ENCODE measurements at places on chromosomes 4 and X.

DNA sequence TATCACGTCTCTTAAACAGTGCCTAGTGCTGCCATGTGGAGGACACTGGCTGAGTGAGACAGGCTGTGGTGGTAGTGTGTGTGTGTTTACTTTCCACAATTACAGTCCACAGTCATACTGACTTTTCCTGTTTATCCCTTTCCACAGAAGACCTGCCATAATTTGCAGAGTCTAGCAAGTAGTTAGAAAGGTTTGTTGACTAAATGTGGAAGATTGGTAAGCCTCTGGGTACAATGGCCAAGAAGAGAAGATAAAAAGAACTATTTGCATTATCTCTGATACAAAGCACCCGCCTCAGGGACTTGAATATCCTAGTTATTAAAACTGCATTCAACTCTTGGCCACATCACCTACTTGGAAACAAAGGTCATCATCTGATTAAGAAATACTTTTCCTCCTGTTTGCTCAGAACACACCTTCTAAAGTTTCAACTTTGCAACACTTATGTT is 89.1 kb downstream of the FAM13A start:
- no peak for DNase-seq

DNA sequence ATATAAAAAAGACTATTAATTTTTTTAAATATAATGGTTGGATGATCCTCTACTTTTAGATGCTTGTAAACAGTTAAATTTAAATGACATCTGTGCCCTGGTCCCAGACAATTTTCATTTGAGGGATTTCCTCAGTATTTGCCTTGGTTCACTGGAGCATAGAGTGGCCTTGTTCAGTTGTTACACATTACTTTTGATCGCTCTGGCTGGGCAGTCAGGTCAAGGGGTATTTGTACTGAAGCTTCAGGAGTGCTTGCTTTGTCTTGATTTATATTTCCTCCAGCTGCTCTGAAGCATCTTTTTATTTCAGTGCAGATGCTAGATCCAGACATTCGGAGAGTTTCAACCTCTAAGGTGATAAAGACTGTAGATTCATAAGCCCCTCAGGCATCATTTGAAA is 50.0 kb downstream of the COMMD8 start:
- no peak for DNase-seq

DNA sequence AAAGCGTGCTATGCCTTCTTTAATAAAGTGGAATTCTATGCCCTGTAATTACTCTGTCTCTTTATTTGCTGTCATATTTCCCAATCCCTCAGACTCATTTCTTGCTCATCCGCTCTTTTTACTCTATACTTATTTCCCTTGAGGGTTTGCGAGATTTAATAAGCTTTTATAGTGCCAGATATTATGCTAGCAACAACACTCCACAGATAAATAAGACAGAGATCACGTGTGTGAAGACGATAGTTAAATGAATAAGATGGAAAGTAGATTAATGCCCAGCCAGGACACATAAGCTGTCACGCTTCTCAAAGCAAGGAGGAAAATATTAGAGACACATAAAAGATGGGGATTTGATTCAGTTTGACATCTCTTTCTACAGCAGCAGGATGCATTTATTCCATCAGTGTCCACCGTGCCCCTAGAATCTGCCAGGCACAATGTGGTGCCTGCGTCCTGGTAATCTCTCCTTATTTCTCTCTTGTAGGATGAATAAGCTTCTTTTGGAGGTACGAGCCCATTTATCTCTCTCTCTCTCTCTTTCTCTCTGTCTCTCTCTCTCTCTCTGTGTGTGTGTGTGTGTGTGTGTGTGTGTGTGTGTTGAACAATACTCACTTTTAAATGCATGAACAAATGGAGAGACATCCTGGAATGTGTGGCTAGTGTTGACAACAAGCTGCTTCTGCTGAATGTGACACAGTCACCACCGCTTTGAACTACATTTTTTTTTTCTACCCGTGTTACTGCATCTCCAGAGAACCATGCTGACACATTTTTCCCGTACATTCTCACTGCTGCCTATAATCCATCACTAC is 48.2 kb downstream of the TMEM156 start:
- DNase-seq: no peak

- no peak for DNase-seq
Observed at GRCh38 chr4:152340818-152341217, 195.1 kb downstream of the FBXW7 start.

DNA sequence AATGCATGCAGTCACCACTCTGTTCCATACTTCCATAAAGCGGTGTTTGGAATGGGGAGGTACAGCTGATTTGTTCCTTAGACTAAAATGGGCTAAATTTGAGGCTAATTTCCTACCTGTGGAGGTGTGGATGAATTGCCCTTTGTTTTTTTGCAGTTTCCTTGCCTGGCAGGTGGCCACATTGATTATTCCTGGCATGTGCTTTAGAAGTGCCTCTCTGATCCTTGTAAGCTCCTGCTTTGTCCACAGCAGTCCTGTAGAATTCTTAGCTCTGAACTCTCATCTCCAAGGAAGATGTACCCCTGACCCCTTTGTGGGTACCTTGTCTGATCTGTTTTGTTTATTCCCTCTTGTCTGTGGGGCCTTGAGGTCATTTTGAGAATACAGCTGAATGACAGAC is 136.8 kb downstream of the ADGRL3 start:
- no peak for DNase-seq

DNA sequence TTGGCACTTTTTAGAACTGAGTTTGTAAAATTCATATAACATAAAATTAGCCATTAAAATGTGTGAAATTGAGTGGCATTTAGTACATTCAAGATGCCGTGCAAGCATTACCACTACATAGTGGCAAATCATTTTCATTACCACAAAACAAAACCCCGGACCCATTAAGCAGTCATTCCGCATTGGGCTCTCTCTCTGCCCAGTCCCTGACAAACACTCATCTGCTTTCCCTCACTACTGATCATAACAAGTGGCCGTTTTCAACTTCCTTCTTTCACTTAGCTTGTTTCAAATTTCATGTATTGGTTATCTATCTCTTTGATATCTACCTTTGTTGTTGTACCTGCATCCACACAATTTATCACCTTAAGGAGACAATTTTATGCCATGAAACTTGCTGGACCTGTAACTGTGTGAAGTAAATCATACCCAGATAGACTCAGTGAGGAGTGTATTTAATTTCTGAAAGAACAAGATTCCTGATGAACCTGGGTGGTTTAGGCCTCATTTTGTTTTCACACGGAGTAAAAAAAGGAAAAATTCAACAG is 202.1 kb downstream of the OR13H1 start:
- no peak for DNase-seq

GRCh38 chr4:145528601-145529000 is 46.9 kb downstream of the SMAD1 start:
- DNase-seq: no peak

- peak; percentile 51 for DNase-seq
Observed at GRCh38 chr4:7186031-7186430, 6.3 kb upstream of the SORCS2 start.

DNA sequence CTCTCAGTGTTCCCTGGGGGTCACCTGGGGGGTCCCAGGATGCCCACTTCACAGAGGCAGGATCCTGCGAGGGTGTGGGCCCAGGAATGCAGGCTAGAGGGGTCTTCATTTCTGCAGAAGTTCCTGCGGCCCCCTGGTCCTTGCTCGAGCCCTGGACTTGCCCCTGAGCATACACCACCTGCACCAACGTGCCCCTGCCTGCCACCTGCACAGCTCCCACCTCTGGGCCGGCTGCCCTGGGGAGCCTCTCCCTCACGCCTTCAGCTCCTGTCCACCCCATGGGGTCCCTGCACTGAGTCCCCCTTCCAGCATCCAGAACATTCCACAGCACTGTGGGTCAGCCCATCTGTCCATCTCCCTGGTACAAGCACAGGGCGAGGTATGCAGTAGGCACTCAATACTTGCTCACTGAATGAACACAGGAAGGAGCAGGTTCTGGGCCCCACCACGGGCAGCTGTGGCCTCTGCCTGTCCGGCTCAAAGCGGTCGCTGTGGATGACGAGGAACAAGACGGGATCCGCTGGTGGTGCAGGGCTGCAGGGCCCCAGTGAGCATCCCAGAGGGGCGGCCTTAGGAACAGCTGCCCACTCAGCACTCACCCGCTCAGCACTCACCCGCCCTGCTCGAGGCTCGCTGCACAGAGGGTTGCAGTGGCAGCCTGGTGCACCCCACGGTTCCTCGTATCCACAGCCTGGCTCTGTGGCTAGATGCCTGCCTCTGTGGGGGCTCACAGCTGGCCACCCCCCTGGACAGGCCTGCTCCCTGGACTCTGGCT is 70.5 kb upstream of the MXD4 start:
- DNase-seq: peak; percentile 10

DNA sequence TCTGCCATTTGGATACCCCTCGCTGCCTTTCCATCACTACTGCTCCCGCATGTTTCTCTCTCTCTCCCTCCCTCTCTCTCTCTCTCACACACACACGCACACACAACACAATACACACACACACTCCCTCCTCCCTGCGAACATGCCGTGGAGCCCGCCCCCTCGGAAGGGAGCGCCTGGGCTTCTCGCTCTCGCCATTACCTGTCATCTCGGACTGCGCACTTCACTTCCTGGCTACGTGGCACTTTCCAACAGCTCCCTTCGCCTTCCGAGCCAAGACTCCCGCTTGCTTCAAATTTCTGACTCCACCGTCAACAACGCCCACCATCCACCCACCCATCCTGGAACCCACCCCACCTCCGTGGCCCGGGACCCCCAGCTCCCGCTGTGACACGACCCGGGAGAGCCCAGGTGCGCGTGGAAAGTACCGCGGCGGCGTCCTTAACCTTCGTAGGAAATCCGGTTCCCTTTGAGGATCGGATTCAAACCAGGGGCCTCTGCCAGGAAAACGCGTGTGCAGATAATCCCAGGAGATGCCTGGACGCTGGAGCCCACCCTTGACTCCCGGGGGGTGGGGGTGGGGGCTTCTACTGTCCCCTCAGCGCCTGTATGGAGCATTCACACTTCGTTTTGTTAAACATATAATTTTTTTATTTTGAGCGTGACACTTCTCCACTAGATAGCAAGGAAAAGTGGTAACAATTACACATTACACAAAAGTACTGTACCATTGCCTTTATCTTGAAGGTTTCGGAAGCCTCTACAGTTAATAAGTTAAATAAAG is 12.5 kb downstream of the ARX start:
- DNase-seq: no peak

DNA sequence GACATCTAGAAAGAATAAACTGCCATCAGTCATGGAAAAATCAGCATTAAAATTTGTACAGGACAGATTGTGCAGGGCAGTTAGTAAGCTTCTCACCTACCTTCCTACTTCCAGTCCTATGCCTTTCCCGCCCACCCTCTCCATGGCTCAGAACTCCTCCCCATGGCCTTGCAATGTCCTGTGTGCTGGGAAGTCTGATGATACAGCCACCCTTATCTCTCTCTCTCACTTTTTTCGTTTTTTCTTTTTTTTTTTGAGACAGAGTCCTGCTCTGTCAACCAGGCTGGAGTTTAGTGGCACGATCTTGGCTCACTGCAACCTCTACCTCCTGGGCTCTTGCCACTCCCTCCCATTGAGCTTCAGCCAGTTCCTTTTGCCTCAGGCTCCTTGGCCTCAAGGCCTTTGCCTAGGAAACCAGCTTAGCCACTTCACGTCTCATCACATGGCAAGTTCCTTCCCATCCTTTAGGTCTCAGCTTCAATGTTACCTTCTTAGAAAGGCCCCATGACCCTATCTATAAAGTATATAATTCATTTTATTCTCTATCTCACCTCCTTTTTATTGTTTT is 259.7 kb downstream of the NKX6-1 start:
- no peak for DNase-seq

DNA sequence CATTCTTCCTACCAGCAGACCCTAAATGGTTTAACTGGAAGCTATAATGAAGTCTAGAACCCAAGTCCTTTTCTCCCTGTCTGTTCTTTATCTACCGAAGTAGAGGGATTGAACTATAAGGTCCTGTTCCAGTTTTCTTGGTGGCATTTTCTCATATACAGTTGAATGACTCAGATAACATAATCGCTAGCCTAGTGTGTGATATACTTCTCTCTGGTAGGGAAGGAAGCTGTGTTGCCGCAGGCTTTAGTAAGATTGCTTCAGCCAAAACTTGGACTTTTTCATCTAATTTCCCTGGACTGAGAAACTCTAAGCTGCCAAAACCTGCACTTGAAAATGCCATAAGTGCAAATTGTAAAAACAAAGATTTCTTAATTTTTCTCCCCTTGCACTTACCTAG is 123.4 kb downstream of the NWD2 start:
- no peak for DNase-seq

Data from activated T-cell treated with anti-CD3 and anti-CD28 coated beads, Interleukin-2, amount 50 U/mL, for 48 hours (primary cell).